Activated CD4-positive, CD25-positive, alpha-beta regulatory T cell treated with anti-CD3 and anti-CD28 coated beads, Interleukin-2, amount 50 U/mL, for 72 hours (primary cell): ENCODE measurements at places on chromosomes 3 and 15.

DNA sequence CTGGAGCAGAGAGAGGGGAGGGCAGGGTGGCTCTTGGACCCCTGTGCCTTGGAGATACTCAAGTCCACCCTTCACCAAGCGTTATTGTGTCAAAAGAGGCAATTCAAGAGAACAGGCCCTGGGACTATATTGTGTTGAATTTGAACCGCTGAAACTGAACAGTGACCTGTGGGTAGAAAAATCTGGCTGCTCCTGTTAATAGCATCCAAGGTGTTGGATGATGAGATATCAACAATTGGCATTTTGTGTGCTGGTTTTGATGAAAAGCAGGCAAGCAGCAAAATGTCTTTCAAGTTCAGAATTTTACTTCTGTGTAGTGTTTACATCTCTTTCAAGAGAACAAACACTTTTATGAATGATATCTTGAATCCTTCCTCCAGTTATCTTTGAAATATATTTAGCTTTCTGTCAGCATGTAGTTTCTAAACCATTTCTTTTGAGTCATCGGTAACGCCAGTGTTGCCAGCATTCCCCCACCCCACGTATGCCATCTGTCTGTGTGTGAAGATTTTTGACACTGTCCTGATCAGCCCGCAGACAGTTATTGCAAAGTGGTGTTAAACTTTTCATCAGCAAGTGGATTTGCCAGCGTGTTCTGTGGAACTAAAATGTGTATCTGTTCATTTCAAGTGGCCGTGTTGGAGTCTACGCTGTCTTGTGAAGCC, 34.8 kb downstream of the PDHB start:
- DNase-seq = no peak

- DNase-seq = no peak
Measured at GRCh38 chr3:16449369-16449768, 64.1 kb downstream of the RFTN1 start.

GRCh38 chr15:92021792-92022191, 168.3 kb downstream of the SLCO3A1 start:
- DNase-seq = no peak

DNA sequence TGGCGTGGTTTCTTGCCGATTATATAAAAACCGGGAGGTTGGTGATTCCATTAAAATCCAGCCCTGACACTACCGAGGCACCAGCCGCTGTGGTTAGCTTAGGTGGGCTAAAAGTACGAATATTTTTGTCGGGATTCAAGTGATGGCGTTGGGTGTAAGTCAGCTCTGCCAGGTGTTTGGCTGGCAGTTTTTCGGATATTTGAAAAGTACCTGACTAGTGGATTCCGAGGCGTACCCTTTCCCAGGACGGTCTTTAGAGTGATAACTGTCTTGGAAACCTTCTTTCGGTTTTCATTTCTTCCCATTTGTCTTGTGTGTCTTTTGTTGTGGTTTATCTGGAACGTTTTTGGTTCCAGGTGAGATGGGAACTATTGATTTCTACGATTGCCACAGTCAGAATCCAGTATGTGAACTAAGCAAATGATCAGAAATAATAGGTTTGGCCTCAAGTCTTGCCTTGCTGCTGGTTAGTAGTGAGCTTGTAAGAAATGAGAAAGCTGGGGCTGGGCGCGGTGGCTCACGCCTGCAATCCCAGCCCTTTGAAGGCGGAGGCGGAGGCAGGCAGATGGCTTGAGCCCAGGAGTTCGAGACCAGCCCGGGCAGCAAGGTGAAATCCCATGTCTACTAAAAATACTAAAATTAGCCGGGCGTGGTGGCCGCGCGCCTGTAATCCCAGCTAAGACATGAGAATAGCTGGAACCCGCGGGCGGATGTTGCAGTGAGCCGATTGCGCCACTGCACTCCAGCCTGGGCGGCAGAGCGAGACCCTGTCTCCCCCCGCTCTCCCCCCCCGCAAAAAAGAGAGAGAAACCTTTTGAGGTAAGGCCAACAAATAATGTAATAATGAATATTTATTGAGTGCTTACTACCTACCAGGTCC, 1.4 kb downstream of the FYTTD1 start:
- peak; percentile 44 for DNase-seq

DNA sequence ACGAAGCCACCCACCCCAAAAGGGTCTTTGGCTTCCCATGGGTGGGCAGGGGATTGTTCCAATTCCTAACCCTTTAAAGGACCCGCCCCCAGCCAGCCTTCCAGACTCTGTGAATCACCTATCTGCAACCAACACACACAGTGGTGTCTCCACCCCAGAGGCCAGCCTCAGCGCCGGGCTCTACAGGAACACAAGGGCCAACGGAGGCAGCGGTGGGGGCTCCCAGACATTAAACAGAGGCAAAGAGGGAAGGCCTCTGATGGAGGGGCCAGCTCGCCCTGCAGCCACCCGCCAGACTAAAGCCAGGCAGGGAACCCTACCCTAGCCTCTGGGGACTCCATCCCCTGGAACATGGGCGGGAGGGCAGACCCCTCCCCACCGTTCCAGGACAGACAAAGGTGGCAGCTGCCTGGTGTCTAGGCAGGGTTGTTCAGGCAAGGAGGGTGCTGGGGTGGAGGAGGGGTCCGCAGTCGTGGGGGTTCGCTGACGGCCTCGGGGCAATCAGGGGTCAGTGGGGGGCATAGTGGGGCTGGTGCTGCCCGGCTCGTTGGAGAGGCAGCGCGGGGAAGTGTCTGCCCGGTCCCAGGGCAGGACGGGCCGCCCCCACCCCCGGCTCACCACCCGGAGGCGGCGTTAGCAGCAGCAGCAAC, 448 bp downstream of the SHISA5 start:
- no peak for DNase-seq

- DNase-seq = no peak
Measured at GRCh38 chr15:58392141-58392540, 39.6 kb upstream of the LIPC start.

GRCh38 chr3:49238274-49239127, 38.5 kb downstream of the C3orf62 start:
- DNase-seq = no peak

DNA sequence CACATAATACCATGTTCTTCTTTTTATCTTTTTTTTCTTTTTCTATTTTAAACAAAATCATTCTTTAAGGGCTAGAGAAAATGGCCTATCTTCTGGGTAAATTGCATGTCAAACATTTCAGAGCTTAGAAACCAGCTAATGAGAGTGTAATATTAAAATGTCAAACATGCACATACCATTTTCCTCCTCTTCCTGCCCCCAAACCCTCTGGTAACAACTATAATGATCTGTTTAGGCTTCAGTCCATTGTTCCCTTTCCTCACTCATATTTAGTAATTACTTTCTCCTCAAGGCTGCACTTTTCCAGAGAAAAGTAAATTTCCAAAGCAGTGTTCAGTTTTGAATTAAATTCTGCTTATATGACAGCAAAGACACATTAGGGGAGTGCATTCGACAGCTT, 224.3 kb upstream of the ROBO2 start:
- DNase-seq = no peak
